ENCODE measurements at places on chromosomes 2 and 18.

- no peak for DNase-seq
These were observed 76.6 kb upstream of the MAP4K3 start for GRCh38 chr2:39513641-39514094.

GRCh38 chr2:174325373-174326160 is 9.2 kb upstream of the SP9 start:
- no peak for DNase-seq

- no peak for DNase-seq
These were observed 186.1 kb upstream of the RAB12 start for GRCh38 chr18:8423051-8423557.

DNA sequence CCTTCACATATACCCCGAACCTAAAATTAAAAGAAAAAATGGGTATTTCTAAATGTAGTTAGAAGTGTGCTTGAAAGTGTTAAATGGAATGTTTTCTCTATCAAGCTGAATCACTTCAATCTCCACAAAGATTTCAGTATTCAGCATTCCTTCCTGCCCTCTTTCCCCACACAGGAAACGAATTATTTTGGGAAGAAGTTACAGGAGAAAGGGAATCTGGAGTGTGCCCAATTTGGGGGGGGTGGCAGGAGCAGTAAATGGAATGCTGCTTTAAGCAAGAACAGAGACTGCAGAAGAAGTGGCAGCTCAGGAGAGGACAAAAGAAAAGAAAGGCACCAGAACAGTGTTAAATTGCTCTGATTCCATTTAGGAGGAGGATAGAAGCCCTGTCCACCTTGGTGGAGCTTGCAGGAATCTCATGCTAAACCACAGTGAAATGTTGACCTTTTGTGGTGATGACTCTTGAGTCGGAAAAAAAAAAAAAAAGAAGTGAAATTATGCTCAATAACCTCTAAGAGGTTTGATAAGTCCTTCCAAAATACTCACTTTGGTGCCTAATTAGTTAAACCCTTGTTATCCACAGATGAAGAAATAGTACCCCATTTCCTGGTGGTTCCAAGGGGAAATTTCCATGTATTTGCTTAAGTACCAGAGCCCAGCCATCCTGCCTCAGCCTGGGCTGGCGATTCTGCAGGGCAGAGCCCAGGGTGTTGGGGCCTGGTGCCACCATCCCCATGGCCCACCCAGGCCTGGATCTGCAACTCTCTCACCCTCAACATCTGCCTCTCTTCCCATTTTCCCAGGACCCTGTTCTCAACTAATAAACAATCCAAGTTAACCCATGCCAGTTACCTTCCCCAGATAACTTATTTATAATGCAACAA is 56.5 kb downstream of the MYO5B start:
- DNase-seq = no peak

DNA sequence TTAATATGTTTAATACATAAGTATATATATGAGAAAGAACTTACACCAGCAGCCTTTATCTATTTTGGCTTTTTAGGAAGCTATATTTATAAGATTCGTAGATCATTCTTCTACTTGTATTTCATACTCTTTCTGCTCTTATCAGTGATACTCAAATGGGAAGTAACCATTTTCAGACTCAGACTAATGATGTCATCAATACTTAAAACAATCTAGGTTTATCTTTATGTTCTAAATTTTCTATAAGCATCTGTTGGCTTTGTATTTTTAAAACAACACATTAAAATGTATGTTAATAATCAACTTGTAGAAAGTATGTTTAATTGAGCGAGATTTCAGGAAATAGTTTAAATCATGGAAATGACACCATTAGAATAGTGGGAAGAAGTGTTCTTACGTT is 50.9 kb upstream of the DYSF start:
- no peak for DNase-seq

GRCh38 chr2:85162746-85163301 is 29.6 kb downstream of the TCF7L1 start:
- DNase-seq = no peak

- DNase-seq = no peak
These were observed 159.5 kb upstream of the ZNF516 start for GRCh38 chr18:76654577-76654976.

GRCh38 chr2:144111437-144111836 is 408.5 kb downstream of the ZEB2 start:
- DNase-seq = no peak

DNA sequence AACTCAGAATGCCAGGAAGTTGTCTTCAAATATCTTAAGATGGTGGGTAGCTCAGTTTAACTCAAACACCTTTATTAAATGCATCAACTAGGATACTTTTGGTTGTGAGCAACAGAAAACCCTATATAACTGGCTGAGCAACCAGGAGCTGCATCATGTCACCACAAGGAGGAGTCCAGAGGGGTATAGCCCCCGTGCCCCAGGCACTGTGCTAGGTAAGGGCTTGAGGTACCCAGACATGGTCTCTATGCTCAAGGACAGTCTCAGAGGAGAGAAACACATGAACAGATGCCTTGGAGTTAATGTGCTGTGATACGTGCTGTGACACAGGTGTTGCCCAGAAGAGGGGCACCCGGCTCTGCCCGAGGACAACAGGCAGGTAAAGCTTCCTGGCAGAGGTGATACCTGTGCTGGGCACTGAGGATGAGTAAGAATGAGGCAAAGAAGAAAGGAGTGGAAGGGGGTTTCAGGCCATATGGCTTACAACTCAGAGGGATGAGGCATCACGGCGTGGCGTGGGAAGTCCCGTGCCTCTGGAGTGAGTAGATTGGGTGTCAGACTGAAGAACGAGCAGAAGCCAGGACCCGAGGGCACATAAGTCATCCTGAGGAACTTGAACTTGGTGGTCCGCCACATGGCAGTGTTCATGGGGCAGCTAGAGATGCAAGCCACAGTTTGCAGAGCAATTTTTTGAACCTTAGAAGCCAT is 32.0 kb upstream of the CAB39 start:
- no peak for DNase-seq

GRCh38 chr2:218858671-218859555 is 692 bp upstream of the WNT6 start:
- DNase-seq = peak; percentile 49

DNA sequence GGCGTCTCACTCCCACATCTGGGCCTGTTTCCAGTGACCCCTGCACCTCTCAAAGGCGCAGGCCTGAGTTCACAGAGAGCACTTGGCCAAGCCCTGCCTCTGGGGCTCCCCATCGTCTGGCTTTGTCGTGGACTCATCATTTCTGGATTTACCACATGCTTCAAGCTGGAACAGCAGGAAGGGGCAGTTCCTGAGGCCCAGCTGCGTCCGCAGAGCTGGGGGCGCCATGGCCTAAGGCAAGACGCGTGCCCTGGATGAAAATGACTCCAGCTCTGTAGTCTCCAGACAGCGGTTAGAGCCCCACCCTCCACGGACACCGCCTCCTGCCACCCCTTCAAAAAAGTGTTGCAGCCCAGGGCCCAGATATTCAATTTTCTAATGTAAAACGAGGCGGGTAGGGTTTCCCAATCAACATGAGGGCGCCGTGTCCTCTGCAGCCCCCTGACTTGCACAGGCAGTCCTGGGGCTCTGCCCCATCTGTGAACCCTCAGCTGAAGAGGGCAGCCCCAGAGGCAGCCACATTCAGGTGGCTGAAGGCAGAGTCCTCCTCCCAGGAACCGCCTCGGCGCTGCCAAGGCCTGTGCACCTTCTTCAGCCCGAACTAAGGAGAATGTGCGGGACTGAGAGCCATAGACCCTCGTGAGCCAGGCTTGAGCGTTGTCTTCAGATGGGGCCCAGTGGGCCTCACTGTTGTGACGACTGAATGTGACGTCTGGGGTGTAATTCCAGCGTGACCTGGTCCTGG is 85.5 kb downstream of the NFATC1 start:
- peak; percentile 66 for DNase-seq

DNA sequence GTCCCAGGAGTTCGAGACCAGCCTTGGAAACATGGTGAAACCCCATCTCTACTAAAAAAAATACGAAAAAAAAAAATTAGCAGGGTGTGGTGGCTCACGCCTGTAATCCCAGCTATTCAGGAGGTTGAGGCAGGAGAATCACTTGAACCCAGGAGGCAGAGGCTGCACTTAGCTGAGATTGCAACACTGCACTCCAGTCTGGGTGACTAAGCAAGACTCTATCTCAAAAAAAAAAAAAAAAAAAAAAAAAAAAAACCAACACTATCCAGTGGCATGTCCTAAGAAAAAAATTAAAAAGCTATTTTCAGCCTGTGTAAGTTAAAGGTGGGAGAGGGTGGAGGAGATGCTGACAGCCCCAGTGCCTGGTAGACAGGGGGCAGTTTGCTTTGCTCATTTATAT is 32.2 kb upstream of the REL start:
- DNase-seq = no peak

DNA sequence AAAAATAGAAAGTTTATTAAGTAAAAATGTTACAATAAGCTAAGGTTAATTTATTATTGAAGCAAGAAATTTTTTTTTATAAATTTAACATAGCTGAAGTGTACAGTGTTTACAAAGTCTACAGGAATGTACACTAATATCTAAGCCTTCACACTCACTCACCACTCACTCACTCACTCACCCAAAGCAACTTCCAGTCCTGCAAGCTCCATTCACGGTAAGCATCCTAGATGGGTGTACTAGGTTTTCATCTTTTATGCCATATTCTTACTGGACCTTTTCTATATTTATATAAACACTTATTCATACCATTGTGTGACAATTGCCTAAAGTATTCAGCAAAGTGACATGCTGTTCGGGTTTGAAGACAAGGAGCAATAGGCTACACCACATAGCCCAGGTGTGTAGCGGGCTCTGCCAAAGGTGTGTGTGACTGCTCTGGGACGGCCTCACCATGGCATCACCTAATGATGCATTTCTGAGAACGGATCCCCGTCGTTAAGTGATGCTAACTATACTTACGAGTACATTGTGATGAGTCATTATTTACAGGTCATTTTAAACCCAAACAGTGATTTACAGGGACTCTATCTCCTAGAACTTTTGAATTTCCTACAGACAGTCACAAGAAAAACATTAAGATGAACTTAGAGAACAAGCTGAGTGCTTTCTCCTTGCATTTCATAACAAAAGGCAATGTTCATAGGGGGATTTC is 76.3 kb upstream of the ID2 start:
- DNase-seq = no peak

- no peak for DNase-seq
These were observed 792.2 kb downstream of the SLC4A3 start for GRCh38 chr2:220419647-220420046.

- DNase-seq = no peak
These were observed 855.2 kb upstream of the ID2 start for GRCh38 chr2:7826656-7827055.

GRCh38 chr18:49023271-49023937 is 72.6 kb upstream of the SMAD7 start:
- DNase-seq = peak; percentile 55

GRCh38 chr2:44181648-44182047 is 13.0 kb downstream of the PPM1B start:
- DNase-seq = no peak

GRCh38 chr18:9106094-9106493 is 3.6 kb downstream of the NDUFV2 start:
- no peak for DNase-seq

- no peak for DNase-seq
These were observed 109.4 kb downstream of the CALCRL start for GRCh38 chr2:187338679-187339121.

DNA sequence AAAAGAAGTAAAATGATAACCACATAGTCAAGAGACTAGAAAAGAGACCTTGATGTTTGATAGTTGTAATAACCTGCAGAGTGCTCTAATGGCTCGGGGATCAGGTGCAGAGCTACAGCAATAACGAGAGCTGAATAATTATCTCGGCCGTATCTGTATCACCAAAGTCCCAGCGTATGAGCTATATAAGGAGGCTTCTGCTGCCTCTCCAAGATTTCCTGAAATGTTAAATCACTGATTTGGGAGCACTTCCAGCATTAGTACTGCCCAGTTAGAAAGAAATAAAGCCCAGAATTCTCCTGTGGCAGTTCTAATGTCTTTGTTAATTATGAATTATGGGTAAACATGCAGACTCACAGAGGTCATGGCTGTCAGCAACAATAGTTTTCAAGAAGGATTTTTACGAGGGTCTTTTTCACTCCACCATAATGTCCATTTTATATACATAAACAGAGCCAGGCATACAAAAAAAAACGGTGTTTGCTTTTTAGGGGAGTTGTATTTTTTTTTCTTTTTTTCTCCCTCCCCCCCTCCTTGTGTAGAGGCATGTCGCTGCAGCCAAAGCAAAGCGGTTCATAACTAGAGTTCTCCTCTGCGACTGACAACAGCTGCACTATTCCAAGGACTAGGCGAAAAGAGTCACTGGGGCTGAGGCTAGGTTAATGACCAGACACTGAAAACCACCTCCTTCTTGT is 168.3 kb upstream of the VRK2 start:
- no peak for DNase-seq

DNA sequence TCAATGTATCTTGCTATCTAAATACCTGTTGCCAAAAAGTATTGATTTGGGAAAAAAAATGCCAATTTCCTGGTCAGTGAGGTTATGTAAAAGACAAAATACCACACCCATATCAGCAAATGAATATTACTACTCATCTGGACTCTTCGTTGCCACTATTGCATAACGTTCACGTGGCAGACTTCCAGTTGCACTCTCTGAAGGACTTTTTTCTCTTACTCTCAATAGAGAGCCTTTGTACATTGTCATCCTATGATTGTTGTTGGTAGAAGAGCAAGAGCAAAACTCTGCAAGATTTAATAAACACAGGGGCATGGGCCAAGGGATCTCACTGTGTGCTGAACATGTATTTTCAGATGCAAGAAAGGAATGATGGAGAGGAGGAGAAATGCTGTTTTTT is 689.8 kb downstream of the MBD2 start:
- no peak for DNase-seq

- DNase-seq = no peak
These were observed 23.2 kb downstream of the PLCL1 start for GRCh38 chr2:197827618-197828017.

DNA sequence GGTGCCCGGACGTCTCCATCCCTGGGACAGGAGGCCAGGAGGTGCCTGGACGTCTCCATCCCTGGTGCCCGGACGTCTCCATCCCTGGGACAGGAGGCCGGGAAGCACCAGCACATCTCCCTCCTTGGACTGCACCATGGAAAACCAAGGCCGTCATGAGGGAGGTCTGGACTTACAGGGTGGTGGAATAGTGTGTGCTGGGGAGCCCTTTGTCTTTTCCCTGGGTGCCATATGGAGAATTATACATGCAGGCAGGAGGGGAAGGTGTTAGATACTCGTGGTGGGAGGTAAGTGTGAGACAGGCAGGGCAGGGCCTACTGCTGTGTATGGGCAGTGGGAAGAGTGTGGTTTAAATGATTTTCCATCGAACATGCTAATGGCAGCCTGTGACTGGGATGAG is 52.9 kb downstream of the RTP5 start:
- DNase-seq = no peak

DNA sequence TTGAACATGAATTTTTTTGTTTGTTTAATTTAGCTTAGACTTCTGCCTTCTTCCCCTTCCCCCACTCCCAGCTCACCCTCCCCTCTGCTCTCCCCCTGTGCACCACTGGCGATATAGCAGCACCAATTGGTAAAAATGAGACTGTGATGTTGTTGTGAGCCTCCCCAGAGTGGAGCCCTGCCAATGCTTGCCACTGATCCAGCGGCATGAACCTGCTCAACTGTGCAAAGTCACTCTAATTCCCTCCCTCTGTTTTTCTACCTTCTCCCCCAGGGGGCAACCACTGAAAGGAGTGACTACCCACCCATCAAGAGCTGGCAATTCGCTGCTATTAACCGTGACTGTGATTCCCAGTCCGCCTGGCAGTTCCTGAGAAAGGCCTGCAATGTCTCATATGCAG is 30.2 kb downstream of the KLHL14 start:
- no peak for DNase-seq

GRCh38 chr18:11761553-11761952 is 72.5 kb downstream of the GNAL start:
- no peak for DNase-seq

GRCh38 chr2:112150851-112151250 is 12.7 kb downstream of the FBLN7 start:
- no peak for DNase-seq
